Activated CD8-positive, alpha-beta memory T cell treated with anti-CD3 and anti-CD28 coated beads, Interleukin-2, amount 50 U/mL, for 48 hours (primary cell): ENCODE measurements at places on chromosomes 7 and 10.
A peak's percentile ranks its signal among the peaks of the same experiment; 100 is the strongest.

- DNase-seq: no peak
These were observed 271.9 kb downstream of the C7orf25 start for GRCh38 chr7:42639930-42640329.

DNA sequence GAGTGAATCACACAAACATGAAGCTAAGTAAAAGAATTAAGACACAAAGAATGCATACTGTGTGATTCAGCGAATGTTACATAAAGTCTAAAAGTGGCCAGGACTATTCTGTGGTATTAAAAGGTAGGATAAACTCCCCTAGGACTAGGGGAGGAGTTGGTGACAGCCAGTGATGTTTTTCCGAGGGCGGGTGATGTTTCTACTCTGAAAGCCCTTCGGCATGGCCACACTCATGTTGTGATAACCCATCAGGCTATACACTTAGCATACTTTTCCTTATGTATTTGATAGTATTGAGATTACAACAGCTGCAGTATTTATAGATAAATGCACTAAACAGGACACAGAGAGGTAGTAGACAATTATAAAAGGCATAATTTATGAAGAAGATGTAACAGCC is 15.8 kb upstream of the CYP2E1 start:
- no peak for DNase-seq

- DNase-seq: no peak
These were observed 114.5 kb downstream of the MBL2 start for GRCh38 chr10:52658112-52658511.

- DNase-seq: no peak
These were observed 3.4 kb upstream of the PPP2R2D start for GRCh38 chr10:131897297-131897899.

GRCh38 chr10:132650611-132651250 is 113.1 kb downstream of the INPP5A start:
- DNase-seq: no peak

- DNase-seq: no peak
These were observed 51.4 kb downstream of the SH3PXD2A start for GRCh38 chr10:103803941-103804340.

GRCh38 chr10:380313-380940 is 245.2 kb downstream of the ZMYND11 start:
- no peak for DNase-seq

- no peak for DNase-seq
These were observed 190.1 kb upstream of the PLXDC2 start for GRCh38 chr10:19626156-19626555.

GRCh38 chr7:26185844-26186180 is 14.7 kb downstream of the HNRNPA2B1 start:
- DNase-seq: no peak

DNA sequence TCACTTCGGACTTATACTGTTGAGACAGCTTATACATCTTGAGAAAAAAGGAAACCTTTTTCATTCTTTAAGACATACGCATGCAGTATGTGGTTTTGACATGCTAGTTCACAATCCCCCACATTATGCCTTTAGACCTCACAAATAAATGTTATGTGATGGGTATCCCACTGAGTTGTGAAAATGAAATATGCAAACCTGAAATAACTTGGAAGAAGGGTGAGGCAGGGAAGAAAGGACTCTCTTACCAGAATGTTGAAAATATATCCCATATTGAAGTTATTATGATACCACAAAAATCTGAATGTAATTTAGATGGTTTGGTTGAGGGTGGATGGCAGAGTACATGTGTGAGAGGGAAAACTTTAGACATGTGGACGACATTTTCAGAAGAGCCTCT is 379.8 kb downstream of the BBS9 start:
- no peak for DNase-seq

GRCh38 chr7:107596881-107597581 is 17.0 kb downstream of the BCAP29 start:
- no peak for DNase-seq

DNA sequence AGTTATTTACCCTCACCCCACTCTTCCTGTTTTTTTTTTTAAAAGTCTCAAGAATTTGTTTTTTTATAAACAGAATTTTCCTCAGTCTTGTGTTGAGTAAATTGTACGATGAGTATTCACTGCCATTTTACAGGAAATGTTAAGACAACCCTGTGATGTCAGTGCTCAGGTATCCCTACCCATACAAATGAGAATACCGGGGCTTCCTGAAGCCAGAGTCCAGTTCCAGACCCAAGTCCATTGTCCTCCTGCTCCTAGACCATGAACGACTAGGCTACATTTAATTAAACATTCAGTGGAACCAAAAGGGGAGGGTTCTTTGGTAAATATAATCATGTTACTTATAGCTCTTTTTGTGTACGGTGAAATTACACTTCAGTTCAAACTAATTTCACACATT is 79.2 kb downstream of the GNAI1 start:
- DNase-seq: no peak

GRCh38 chr7:114104035-114104434 is 185.2 kb upstream of the PPP1R3A start:
- no peak for DNase-seq

GRCh38 chr7:5670183-5670935 is 111.1 kb downstream of the RNF216 start:
- DNase-seq: no peak

DNA sequence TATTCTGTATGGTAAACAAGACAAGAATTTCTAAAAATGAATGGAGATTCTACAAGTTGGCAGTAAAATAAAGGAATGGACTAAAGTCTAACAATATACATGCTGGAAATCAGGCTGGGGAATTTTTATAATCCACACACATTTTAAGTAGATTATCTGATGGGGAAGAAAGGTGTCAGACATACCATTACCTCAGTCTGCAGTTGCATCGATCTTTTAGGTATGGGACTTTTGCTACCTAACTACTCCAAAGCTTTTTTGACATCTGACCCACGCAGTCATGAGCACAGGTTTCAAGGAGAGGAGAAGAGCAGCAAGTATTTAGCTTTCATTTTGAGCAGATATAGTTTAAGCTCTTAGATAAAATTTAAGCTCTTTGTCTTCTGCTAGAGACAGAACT is 113.0 kb downstream of the ZNF438 start:
- DNase-seq: no peak

GRCh38 chr10:49272251-49273081 is 26.5 kb upstream of the C10orf71 start:
- DNase-seq: peak; percentile 55

DNA sequence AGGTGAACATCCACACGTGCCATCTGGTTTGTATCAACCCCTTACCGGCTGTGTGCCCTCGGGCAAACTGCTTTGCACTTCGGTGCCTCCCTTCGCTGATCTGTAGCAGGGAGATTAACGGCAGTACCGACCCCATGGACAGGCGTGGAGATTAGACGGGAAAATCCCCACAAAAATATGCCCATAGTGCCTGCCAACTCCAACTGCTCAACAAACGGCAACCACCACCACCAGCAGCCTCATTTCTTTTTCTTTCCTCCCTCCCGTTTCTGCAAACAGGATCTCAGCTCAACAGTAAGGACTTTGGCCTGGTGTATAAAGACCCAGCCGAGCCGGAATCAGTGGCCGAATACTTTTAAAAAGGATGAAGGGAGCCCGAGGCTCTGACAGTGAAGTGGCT is 31.0 kb downstream of the CHST15 start:
- no peak for DNase-seq

DNA sequence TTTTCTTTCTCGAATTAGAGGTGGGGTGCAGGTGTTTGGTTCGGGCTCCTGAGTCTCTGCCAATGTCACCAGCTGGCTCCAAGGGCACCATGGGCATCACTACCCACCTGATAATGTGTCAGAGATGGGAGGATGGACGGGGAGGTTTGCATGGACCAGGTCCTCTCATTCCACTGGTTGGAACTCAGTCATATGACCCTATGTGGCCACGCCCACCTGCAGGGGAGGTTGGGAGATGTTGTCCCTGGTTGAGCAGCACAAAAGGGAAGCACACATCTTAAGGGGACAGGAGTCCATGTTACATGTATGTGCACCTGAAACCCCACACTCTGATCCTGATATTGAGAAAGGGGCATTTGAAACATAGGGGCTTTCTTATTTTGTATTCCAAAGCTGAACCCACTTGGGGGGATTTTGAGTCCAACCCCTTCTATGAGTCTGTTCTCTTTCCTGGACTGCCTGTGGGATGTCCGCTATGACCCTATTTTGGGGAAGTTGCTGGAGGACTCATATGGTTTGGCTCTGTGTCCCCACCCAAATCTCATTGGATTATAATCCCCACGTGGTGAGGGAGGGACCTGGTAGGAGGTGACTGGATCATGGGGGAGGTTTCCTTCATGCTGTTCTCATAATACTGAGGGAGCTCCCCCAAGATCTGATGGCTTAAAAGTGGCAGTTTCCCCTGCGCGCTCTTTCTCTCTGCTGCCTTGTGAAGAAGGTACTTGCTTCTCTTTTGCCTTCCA is 66.9 kb upstream of the BAIAP2L1 start:
- DNase-seq: no peak

- peak; percentile 36 for DNase-seq
These were observed 30.1 kb upstream of the PTPRN2 start for GRCh38 chr7:158617737-158618128.

GRCh38 chr7:83732305-83732704 is 83.4 kb upstream of the SEMA3E start:
- DNase-seq: no peak

- DNase-seq: no peak
These were observed 15.1 kb upstream of the GPR15LG start for GRCh38 chr10:84158550-84158949.

- DNase-seq: no peak
These were observed 1000.7 kb upstream of the LRRN3 start for GRCh38 chr7:110090110-110090820.

- no peak for DNase-seq
These were observed 15.5 kb upstream of the GTPBP4 start for GRCh38 chr10:972763-973162.

DNA sequence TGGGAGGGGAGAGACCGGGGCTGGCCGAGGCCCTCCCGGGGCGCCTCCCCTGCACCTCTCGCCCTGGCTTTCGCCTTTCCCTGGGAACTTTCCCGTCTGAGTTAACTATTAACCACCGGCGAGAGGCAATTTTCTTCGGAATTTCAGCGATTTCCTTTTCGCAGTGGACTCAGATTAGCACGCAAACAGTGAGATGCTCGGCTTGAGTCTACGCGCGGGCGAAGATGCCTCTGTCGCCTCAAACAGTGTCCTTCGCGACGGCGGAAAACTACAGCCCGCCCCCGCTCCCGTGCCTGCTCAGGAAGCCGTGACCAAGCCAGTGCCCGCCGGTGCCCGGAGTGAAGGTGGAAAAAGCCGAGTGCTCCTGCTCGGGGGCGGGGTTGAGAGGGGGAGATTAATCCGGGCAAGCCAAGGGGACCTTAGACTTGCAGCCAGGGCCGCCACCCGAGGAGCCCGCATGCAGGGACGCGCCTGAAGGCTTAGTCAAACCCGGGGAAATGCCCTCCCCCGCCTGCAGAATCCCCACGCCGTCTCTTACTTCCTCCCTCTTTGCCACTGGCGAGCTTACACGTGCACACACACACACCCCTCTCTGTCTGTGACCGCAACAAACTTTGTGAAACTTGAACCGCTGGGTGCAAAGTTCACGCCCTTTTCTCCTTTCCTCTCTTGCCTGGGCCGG is 14.5 kb upstream of the PAX2 start:
- no peak for DNase-seq

DNA sequence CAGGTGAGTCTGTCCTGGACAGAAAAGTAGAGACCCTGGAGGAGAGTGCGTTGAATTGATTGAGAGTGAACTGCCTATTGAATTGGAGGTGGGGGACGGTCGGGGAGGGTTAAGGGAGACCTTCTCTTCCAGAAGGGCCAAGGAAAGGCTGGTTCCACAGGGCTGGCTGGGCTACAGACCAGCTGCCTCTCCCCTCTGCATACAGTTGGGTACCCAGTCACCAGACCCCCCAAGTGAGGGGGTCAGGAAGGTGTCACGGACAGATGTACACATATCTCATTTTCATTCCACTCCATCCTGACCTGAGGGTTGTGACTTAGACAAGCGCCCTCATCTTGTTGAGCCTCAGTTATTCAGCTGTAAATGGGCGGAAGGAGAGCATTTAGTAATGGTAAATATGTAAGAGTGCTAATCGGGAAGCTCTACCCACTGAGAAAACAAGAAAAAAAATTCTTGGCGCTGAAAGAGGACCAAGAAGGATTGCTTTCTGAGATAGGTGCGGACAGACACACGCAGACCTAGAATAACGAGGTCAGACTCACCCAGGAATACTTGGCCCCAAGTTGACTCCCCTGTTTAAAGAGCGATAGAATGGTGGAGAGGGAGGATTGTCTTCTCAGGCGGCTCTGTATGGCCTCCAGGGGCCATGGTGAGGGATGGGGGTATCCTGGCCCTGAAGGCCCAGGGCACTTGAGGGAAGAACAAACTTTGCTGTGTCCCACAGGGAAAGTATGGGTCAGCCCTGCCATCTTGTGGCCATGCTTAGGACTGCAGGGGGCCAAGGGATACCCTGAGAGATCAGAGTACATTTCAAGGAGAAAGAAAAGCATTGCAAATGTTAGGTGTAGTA is 7.2 kb upstream of the MBL2 start:
- DNase-seq: peak; percentile 76

GRCh38 chr7:141515941-141516340 is 35.3 kb upstream of the AGK start:
- no peak for DNase-seq
